Mucosa of descending colon (tissue), 3 donors: ENCODE measurements at places on chromosomes 6 and 20.

DNA sequence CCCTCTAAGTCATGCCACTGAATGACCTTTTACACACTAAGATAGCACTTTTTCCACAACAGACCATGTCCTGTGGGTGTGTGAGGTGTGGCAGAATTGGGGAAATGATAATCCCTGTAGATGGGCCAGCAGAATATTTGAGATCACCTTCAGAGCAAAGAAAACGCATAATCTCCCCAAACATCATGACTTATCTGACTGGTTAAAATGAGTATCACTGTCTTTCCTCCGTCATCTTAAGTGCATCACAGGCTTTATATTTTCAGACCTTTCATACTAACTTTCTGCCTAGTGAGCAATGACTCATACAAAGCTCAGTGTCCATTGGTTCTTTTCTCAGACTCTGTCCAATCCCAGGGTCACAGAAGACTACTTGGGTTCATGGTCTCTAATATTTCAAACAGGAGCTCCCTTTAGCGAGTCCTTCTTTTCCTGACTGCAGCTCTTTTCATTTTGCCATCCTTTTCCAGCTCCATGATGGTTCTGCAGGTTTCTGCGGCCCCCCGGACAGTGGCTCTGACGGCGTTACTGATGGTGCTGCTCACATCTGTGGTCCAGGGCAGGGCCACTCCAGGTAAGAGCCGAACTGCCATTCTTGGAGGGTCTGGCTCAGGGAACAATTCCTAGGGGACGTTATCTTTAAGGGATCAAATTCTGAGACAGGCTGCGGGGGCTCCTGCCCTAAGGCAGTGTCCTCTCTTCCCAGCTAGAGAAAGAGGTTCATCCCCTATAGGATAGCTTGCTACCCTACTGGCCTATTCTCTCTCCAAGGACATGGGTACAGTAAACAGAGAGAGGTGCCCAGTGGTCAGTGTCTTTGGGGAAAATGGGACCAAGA lies at the start of gene HLA-DPB1:
Gene HLA-DPB1 (plus strand): TSS at position 423 of the 838 bp plus-strand sequence. CDS start 52 bp downstream, at position 475.
- no peak for DNase-seq

DNA sequence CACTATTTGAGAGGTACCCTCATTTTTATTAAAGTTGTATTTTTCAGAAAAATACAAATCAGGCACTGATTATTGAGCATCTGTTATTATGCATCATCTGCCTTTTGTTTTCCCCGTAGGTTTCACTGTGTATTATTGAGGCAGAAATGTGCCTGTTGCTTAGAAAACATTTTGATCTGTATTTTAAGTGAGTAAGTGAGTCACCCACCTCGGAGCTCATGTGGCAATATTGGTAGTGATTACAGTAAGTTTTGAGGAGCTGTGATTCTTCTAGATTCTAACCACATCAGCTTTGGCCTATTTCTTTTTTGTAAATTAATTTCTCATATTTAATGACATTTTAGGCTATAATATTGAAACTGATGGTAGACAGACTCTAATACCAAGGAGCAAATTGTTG lies 59.6 kb upstream of the LAMP5 start:
- no peak for DNase-seq

- DNase-seq, result no peak
Observed at GRCh38 chr6:154377726-154378125, 21.1 kb upstream of the IPCEF1 start.

DNA sequence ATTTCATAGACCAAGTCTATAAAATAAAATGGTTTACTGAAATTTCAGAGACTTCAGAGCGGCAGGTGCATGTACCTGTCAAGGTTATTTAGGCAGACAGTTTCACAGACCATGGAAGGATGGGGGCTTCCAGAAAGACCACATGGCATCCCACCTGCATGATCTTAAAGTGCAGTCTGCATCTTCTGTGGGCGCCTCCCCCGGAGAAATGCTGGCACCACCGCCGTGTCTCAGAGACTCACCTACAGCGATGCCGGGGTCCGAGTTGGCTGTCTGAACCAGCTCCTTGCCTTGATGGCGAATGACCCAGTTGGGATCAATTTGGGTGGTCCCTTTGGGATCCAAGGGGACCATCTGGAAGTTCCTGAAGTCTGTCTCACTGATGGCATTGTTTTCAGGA lies 30.6 kb downstream of the THBS2 start:
- DNase-seq, result no peak

DNA sequence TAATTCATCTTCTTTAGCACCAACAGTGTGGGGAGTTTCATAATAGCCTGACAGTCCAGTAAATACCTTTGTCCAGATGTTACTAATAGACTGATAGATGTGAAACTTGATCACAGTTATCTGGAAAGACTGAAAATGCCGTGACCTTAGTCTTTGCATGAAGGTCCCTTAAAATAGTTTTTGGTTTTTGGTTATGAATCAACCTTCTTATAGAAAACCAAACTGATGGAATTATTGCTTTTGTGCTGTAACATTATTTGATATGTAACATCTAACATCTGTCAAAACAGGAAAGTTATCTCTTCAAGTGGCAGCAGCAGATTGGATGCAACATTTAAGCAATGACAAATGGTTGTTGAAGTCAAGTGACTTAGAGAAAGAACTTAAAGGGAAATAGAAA lies 190.4 kb downstream of the DOK5 start:
- no peak for DNase-seq

DNA sequence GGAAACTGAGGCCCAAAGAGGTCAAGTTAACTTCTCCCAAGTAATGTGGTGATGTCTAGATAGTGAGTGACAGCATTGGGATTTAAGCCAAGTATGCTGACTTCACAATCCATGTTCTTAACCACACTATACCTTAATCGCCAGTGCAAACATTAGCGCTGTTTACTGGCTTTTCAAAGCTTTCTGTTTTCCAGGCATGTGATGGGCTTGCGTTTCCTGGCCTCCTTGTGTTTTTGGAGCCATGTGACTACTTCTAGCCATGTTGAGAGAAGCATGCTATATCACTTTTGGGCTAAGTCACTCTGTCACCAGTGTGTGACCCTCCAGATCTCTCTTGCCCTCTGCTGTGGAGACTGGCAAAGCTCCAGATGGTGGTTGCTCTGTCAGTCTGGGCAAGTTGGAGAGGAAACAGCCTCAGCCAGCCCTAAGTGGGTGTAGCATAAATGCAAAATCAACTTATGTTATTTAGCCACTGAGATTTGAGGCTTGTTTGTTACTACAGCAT lies 76.9 kb downstream of the ANKRD6 start:
- DNase-seq, result no peak

DNA sequence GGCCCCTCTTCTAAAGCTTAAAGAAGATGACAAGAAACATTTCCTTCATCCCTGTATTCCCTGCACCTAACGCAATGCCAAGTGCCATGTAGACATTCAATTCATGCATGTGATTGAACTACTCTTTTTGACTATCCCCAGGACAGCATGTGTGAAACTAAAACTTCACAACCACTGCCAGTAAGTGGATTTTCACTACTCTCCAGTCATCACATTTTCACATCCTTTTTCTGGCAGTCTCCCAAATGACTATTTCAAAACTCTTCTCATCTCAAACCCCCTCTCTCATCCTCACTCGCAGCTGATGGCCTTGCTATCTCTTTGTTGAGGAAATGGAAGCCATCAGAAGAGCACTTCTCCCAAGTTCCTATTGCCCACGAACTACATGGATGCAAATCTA lies 122.6 kb downstream of the OPRM1 start:
- no peak for DNase-seq

- peak; percentile 85 for DNase-seq
Observed at GRCh38 chr6:27838058-27838944, 73.9 kb downstream of the OR2B2 start.

DNA sequence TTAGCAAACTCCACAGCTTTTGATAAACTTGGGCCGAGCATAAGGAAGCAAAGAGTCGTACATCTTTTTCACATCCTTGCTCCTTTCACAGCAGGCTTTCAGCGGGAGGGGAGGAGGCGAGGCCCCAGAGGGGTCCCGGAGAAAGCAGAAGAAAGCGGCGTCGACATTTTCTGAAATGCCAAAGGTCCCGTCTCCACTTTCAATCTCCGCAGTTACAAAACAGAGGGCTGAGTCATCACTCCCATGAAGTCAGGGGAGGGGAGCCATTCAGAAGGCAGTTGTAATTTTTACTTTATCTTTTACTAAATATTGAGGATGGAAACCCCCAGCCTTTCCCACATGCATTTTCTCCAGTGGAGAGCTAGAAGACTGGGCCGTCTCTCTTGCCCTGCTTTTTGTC lies 174.2 kb upstream of the THBS2 start:
- no peak for DNase-seq

DNA sequence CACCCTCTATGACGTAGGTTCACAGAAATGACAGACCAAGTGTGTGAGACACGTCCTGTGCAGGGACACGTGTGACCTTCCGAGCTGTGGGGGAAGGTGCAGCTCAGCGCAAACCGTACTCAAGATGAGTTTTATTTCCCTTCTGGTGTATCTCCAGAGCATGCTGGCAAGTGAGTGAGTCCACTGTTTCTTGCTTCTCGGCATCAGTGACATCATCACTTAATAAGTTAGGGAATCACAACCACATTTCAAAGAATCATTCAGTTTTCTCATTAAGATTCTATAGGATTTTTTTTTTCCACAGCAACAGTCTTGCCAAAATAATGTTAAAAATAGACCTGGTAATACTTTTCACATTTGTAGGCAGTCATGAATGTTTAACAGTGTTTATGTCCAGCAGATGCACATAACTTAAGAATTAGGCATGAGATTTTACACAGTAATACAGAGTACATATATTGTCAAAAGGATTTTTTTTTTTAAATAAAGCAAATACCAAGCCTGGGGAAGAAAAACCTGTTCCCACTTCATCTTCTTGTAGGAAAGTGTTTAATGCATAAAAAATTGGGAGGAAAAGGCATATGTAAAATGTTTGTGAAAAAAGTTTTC lies 417.8 kb downstream of the CDC5L start:
- no peak for DNase-seq

DNA sequence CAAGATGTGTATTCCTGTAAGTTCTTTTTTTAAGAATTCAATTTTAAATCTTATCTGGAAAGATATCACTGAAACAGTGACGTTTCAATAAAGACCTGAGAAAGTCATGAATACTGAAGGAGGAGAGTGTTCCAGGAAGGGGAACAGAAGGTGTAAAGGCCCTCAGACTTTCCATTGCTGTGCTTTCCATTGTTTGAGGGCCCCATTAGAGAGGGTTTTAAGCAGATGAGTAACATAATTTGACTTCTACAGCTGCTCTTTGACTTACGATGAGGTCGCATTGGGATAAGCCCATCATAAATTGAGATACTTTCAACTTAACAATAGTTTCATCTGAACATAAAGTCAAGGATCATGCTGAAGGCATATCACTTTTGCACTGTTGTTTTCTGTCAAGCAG lies 24.7 kb downstream of the ACOT13 start:
- no peak for DNase-seq

GRCh38 chr6:75748003-75748742 lies 866 bp upstream of the MYO6 start:
- DNase-seq, result no peak

DNA sequence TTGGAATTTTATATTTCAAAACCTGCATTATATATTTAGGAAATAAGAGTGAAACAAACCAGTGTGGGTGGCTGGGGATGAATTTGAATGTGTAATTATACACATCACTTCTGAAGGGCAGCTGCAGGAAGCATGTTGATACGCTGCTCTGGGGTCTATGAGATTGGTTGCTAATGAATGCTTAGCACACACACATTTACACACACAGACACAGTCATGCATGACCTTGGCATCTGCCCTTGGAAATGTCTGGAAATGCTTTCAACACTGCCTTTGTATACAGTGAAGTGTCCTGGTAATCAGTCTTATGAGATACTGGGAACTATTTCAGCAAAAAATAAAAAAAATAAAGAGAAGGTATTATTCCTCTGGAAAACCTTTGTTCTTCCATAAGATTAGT lies 83.4 kb downstream of the ELOVL4 start:
- no peak for DNase-seq

GRCh38 chr6:46894433-46894832 lies 27.3 kb downstream of the ADGRF5 start:
- no peak for DNase-seq

DNA sequence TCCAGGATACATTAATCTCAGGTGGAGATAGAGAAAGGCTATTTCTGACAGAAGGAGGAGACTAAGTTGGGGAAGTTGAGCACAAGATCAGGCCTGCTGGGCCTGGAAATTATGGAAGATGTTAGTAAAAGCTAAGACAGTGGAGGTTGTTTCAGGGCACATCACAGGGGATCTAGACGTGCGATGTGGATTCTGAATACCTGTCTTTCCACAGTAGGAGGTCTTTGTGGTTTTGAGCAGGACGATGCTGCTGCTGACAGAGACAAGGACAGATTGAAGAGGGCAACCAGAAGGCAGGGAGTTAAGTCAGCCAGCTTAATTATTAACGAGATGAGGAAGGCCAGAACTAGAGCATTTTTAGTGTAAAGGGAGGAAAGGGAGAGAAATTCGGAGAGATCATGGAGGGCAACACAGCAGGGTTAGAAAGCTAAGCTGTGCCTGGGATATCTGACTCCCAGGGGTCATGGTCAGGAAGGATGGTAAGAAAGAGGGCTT lies 384.9 kb downstream of the MAFB start:
- DNase-seq, result no peak
